Right hindlimb (tissue), 1 donor: ENCODE measurements at places on chromosomes 5 and 9.

DNA sequence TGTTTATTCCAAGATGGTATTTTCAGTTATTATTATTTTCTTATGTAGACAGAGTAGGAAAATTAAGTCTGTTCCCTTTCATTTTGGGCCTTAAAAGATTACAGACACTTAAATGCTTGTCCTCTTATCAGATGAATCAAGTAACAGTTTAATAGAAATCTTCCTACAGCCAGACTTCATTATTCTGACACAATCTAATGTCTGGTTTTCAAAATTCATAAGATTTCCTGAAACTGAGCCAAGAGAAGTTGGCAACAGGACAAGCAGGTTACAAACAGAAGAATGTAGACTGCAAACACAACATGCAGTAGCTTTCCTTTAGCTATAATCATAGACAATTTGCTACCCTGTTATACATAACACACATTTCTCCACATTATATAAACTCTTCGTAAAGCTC lies 130.5 kb downstream of the FBXL17 start:
- no peak for DNase-seq

DNA sequence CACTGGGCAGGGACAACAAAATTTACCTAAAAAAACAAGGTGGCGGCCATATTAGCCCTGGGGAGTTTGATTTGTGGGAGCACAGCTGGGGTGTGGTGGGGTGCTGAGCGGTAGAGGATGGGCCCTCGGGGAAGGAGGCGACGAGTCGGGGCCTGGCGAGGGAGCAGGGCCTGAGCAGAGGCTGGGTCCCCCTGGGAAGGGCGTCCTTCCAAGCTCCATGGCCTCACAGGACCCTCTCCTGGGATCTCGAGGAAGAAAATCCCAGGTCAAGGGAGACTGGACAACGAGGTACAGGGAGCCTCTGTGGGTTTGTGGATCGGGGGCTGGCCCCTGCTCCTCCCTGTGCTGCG lies 165.5 kb downstream of the CACNA1B start:
- no peak for DNase-seq

DNA sequence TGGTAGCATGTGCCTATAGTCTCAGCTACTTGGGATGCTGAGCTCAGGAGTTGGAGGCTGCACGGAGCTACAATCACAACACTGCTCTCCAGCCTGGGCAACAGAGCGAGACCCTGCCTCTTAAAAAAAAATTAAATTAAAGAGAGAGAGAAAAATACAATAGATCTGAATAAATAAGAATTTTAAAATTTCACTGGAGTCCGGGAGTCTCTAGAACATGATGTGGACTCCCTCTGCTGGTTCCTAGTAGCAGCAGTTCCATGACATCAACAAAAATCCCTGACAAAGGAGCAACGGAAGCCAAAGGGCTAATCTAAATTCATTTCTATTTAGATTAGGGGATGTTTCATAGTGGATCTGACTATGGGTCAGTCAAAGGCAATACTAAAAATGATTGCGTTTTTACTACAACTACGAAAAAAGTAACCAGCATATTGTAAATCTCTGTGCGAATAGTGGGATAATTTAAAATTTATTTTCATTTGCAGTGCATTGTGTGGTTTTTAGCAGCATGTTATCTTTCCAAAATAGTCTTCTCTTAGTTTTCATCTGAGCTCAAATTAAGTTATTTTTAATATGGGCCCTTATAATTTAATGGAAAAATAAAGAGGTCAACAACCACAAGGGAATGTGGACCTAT lies 6.7 kb downstream of the INIP start:
- no peak for DNase-seq

DNA sequence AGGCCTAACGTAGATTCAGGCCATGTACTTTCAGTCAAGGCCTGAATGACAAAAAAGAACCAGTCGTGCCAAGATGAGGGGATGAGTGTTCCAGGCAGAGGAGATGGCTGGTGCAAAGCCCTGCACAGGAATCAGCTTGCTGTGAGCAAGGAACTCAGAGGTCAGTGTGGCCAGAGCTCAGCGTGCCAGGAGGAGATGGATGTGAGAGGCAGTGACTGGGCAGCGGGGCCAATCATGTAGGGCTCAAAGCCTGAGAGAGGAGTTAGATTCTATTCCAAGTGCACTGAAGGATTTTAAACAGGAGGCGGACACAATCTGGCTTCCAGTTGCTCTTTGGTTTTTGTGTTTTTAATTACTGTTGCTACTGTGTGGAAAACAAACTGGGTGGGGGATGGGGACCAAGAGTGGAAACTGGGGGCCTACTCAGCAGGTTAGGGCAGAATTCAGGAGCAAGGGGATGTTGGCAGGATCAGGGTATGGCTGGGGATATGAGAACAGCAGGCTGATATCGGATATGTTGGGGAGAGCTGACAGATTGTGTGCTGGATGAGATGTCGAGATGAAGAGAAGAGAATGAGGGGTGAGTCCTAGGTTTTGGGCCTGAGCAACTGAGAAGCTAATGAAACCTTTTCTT lies 64.3 kb downstream of the ANGPTL2 start:
- DNase-seq: no peak

GRCh38 chr9:101360647-101361046 lies 24.2 kb downstream of the BAAT start:
- no peak for DNase-seq

- DNase-seq: no peak
These were observed 4.7 kb downstream of the NTNG2 start for GRCh38 chr9:132166599-132166998.

GRCh38 chr9:35814106-35814840 lies 569 bp downstream of the HINT2 start:
- DNase-seq: peak; percentile 81

- no peak for DNase-seq
These were observed 12.6 kb upstream of the ENDOG start for GRCh38 chr9:128805661-128806060.

DNA sequence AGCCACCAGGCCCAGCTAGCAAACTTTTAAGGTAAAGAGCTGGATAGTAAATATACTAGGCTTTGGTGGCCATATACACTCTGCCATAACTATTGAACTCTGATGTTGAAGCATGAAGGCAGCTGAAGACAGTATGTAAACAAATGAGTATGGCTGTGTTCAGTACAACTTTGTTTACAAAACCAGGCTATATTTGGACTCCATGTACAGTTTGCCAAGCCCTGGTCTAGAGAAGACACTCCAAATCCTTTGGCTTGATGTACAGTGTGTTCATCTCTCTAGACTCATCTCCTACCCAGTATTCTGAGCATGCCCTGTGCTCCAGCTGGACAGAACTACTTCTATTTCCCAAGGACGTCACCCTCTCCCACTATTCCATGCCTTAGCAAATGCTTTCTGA lies 54.3 kb upstream of the MEGF10 start:
- DNase-seq: no peak

DNA sequence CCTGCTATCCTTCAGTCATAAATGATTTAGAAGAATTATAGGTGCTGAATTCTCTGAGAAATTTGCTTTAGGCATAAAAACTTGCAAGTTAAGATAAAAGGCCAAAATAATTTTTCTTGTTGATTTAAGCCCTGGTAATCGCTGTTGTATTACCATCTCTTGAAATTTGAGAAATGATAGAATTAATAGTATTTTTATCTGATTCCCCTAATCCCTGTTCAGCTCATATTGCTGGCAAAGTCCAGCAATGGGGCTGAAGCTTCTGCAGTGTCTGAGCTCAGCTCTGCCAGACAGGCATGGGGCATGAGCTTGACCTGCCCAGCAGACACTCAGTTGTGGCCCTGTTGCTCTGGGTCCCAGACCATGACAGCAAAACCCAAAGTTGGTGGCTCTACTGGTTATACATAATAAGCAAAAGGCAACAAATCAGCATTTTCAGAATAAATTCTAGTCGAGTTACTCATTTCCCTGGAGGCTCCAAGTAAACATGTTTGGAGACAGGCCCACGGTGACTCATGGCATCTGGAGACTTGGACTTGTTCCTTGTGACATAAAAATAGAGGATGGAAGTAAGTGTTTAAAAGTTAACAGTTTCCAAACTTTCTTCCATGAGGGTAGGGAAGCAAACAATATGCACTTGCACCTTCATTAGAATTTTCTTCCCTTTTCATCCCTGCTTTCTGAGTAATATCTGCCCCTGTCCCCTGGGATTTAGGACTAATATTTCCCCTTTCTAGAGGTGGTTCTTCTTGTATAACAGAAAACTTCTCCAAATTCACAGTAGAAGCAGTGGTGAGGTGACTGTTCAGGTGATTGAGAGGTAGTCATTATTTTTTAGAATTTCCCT lies 60.2 kb upstream of the SLC2A8 start:
- DNase-seq: peak; percentile 85

GRCh38 chr9:34701023-34701768 lies 8.7 kb downstream of the CCL21 start:
- peak; percentile 76 for DNase-seq

GRCh38 chr9:116288658-116289057 lies 135.1 kb downstream of the PAPPA start:
- DNase-seq: peak; percentile 23

DNA sequence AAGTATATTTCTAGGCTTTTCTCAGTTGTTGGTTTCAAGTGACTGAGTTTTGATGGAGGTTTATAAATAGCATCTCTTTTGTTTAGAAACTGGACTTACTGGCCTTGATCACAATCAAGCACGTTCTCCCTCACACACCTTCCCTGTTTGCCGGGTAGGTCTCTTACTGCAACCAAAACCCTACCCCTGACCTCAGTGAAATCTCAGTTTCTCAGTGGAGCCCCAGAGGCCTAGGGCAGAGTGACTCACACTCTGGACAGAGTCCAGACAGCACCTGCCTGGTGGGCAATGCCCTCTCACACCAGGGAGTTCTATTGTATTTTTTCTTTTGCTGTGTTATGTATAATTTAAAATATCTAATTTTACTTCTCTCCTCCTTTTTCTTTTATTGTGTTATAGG lies 48.4 kb upstream of the EPB41L4B start:
- no peak for DNase-seq

DNA sequence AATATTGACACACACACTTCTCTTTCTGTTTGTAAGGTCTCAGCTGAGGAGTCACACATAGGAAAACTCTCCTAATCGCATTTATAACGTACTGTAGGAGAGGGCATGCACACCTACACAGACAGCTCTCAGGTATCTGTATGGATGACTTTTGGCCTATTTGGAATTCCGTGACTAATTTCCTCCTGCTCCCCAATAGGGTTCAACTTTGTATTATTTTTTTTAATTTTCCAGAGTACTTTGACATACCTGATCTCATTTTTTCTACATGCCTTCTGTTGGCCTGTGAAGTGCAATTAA lies 195.9 kb downstream of the ARHGAP26 start:
- no peak for DNase-seq

DNA sequence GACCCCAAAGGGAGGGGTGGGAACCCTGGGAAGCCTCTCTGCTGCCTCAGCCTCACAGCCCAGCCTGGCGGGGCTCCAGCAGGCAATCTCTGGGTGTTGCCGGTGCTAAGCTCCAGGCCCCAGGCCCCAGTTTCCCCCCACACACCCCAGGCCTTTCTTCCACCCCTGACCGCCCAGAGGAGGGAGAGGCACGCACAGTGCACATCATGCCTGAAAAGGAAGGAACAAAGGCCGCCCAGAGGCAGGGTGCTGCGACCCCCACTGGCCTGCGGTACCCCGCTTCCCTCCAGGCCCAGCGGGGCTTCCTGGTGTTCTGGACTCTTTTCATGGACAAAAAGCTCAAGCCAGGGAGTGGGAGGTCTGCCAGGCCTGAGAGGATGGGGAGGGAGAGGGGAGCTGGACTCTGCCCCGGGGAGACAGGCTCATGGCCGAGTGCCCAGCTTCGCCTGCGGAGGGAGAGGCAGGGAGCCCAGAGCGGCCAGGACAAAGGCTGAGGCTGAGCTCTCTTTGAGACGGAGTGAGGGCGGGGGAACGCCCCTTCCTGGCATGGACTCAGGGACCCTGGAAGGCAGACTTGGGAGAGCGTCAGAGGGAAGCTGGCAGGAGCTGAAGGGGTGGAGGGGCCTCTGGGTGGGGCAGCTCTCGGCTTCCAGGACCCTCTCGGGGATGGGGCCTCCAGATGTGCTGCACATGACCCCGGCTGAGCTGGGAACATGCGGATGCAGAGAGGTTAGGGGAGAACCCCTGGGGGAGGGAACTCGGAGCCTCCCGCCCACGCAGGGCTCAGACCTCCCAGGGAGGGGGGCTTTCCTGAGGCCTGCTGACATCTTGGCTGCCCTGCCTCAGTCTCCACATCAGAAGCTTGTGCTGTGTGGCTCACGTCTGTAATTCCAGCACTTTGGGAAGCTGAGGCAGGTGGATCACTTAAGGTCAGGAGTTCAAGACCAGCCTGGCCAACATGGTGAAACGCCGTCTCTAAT lies 1.8 kb upstream of the ENTPD2 start:
- DNase-seq: peak; percentile 94

DNA sequence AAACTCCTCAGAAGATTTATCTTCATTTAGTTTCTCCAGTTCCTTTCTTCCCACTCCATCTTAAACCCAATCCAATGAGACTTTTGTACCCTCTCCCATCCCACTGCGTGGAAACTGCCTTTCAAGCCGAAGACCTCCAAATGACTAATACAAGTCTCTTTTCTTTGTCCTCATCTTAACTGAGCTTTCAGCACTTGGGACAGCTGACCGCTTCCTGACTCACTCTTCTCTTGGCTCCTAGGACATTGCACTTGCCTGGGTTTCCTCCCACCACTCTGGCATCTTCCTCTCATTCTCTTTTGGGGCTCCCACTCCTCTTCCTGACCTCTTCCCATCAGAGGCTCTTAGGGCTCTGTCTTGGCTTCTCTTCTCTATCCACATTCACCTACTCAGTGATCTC lies 243.7 kb downstream of the HSPA4 start:
- DNase-seq: no peak

- no peak for DNase-seq
These were observed 93.7 kb upstream of the SIMC1 start for GRCh38 chr5:176144508-176144907.

- no peak for DNase-seq
These were observed 365.9 kb upstream of the C9orf72 start for GRCh38 chr9:27939186-27939585.

DNA sequence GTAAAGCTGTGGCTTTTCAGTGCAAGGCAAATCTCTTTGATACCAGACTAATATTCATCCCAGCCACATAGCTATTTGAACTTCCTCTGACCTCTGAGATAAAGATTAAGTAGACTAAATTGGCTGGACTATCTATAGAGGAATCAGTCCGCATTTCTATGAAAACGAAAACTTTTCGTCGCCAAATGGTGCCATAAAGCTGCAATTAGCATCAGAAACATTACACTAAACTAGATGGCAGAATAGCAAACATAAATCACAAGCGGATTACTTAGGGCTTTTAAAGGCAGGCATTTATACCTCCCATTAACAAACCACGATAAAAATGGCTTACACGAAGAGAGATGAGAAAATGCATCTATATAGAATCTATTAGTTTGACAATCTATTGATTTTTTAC lies 1009.7 kb upstream of the CDH6 start:
- no peak for DNase-seq

- peak; percentile 70 for DNase-seq
These were observed 12.9 kb downstream of the ARHGAP26 start for GRCh38 chr5:142782976-142783530.

- no peak for DNase-seq
These were observed 122.6 kb downstream of the BOD1 start for GRCh38 chr5:173493846-173494245.
